ENCODE measurements at places on chromosomes 11 and 22.

DNA sequence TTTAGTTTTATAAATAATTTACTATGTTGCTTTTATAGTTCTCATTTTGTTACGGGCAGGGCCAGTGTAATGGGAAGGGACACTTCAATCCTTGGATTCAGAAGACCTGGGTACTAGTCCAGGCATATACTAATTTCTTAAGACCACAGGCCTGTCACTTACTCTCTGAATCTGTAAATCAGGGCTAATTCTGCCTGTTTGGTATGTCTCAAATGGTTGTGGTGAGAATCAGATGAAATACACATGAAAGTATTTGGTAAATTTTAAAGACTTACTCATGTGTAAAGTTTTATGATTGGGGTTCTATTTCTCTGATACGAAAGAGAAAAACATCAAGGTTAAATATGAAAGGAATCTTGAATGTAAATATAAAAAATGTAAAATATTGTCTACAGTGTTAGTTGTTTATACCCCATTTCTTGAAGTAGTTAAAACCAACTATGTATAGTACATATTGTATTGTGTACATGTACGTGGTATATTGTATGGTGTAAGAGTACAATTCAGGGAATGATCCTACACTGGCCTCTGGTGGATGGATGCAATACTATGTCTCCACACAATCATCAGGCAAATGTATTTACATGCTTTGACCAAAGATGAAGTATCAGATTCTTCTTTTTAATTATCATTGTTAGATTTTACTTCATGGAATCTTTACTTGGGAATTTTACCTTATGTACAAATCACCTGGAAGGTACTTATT, 24.5 kb upstream of the RAG2 start:
- peak; percentile 19 for DNase-seq

DNA sequence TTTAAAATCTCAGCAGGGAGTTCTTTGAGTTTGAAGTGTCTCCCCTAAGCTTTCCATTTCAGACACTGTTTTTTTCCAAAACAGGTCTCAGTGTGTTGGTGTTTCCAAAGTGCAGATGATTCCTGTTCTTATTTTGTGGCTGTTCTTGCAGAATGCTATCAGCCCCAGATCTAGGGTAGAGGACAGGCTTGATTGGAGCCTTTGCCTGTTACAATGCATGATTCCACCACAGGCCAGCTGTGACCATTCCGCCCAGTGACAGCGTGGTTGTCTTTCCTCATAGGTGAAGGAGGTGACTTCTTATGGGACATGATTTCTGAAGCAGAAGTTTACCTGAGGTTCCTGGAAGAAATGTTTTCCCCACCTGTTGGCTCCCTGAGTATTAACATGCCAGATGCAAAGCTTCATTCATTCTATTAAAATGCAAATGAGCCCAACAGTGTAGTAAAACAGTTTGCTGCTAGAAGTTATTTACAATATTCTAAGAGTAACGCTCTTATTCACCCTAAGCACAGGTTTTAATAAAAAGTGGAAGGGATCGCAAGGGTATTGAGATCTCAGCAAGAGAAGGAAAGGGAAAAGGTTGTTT, 36.9 kb upstream of the BIRC3 start:
- DNase-seq = no peak

DNA sequence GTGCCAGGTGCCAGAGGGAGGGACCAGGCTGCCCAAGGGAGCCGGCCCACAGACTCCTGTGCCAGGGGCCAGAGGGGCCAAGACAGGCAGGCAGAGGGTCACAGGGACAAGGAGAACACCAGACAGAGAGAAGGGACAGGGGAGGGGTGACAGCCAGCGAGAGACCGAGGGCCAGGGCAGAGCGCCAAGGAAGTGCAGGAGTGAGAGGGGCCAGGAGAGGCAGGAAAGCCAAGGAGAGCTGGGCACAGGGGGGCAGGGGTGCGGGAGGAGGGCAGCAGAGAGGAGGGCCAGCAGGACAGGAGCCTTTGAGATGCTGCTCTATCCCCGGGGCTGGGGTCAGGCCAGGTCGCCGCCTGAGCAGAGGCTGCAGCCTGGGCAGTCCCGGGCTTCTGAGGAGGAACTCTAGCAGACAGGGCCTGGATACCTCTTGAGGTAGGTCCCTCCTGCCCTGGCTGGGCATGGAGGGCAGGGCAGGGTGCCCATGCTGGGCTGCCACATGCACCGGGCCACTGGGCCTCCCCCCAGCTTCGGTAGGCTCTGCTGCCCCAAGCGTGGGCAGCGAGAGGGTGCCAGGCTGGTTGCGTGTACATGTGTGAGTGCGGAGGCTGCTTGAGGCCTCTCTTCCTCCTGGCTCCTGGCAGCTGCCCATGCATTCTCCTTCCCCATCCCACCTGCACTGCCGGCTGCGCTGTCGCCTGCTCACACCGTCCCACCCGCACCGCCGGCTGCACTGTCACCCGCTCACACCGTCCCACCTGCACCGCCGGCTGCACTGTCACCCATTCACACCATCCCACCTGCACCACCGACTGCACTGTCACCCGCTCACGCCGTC, 12.2 kb downstream of the LSP1 start:
- DNase-seq = no peak

- peak; percentile 28 for DNase-seq
These were observed 30.0 kb upstream of the RAB39A start for GRCh38 chr11:107898270-107898669.

DNA sequence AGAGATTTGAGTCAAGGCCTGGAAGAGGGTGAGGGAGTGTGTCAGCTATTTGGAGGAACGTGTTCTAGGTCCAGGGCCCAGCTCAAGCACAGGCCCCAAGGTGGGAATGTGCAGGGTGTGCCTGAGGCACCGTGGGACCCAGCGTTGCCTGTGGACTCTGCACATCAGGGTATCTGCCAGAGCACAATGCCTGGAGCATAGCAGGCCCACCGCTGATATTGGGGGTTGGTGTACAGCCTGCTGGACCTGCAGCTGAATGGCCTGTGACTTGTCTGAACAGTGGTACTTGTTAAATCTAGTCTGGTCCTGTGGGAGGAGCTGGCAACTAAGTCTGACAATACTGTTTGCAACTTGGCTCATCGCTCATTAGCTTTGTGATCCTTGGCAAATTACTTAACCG, 131.7 kb downstream of the GRIK4 start:
- no peak for DNase-seq

- no peak for DNase-seq
These were observed 530.2 kb downstream of the SOX6 start for GRCh38 chr11:15825976-15826650.

GRCh38 chr22:29713156-29713727, 6.6 kb upstream of the CABP7 start:
- DNase-seq = no peak

GRCh38 chr22:36546092-36546804, 17.3 kb upstream of the EIF3D start:
- peak; percentile 75 for DNase-seq

DNA sequence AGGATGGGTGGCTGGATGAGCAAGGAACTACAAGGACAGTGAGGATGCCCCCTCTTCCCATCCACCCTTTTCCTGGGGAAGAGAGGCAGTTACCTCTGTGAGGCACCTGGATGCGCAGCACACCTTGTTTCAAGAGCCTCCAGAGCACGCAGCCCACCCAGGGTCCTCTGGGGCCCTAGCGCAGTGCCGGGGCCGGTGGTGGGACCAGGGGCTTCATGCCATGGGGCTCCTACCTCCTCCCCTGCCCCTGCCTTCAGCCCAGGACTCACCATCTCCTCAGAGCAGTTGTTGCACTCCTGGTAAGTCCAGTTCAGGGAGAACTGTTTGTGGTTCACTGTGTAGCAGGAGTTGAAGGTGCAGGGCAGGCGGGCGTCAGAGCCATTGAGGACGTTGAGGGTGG, 8.1 kb downstream of the SCN2B start:
- no peak for DNase-seq

DNA sequence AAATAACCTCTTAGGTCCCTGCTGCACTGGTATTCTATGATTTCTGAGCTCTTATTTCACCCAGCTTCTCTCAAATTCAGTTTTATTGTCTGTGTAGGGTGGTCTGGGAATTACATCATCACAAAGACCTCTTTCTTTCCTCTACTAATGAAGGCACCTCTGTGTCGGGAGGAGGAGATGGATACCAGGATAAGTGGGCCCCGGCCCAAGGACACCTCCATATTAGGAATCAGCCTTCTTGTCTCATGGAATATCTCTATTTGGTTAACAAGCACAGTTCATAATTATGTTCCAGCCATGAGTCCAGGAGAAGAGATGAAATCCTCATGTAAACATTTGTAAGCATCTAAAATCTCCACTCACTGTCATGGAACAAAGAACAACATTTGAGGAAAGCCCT, 9.4 kb downstream of the PARVA start:
- DNase-seq = no peak

GRCh38 chr11:10494636-10495463, 39.8 kb downstream of the AMPD3 start:
- no peak for DNase-seq

DNA sequence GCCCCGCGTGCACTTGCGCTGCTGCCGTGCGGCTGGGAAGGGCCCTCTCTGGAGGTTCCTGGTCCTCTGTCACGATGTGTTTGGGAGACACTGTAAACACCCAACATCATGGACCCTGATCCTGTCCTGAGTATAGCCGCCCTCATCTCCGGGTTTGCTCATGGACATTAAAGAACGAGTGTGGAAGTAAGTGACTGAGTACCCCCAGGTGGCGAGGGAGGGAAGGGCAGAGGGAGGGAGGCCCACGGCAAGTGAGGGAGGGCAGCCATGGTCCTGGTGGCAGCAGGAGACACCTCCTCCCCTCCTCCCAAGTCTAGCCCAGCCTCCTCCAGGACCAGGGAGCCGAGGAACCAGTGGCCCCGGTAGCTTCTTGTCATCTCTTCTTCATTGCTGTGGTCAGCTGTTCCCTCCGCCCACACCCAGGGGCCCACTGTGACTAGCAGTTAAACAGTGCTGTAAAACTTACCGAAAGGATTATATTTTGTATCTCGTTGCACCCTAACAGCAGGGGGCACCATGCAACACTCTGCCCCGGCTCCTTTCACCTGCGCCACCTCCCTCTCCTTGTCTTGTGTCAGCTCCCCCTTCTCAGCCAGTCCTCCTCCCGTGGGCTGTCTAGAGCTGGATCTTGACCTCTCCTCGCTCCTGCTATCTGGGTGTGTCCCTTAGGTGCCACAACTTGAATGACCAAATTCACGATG, 566.5 kb upstream of the B3GAT1 start:
- DNase-seq = no peak

GRCh38 chr11:76282811-76283595, 76.7 kb upstream of the WNT11 start:
- DNase-seq = no peak

- no peak for DNase-seq
These were observed 10.1 kb upstream of the OR4A15 start for GRCh38 chr11:55357560-55358184.

DNA sequence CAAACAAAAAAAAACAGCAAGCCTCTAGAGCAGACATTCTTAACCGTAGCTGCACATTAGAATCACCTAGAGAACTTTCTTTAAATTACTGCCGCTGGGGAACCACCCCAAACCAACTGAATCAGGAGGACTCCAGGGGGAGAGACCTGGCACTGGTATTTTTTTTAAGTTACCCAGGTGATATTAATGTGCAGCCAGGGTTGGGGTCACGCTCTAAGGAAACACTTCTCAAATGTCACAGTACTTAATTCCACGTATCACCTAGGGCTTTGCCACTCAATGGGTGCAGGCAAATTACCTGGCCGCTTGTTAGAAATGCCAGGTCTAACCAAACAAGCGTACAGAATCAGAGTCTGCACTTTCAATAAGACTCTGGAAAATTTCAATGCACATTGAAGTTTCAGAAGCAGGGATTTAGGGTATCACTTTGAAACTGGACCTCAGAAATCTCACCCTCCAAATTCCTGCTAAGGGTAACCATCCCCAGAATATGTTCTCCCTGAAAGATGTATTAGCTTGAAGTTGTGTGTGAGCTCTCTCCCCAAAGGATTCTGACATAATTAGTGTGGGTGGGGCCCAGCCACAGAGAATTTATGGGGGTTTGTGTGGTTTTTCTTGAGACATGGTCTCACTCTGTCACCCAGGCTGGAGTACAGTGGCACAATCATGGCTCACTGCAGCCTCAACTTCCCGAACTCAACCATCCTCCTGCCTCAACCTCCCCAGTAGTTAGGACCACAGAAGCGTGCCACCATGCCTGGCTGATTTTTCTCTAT, 12.7 kb upstream of the ISX start:
- no peak for DNase-seq

DNA sequence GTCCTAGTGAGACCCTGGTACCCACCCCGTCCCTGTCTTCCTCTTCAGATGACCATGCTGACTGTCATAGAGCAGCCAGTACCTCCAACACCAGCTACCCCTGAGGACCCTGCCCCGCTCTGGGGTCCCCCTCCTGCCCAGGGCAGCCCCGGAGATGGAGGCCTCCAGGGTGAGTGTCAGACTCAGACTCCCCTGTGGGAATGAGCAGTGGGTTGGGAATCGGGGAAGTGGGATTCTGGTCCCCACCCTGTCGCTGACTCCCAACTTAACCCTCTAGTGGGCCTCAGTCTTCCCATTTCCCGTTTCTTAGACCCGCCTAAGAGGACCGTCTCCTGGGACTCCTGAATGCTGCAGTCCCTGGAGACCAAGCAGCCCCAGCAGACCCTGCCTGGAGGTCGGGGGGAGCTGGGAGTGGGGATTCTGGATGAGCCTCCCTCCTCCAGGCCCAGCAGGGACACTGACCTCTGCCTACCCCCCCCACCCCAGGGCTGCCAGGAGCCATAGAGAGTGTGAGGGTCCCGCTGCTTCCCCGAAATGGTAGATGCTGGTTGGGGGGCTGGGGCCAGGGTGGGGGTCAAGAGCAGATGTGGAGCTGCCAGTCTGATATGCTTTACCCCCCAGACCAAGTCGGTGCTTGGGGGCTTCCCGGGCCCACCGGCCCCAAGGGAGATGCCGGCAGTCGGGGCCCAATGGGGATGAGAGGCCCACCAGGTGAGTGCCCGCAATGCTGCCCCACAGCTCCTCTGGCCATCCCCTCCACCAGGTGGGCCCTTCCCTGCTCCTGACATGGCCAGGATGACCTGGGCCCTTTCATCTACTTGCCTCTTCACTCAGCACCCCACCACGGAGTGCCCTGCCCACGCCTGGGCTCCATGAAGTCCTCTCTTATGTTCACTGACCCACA, 25.5 kb downstream of the EMID1 start:
- DNase-seq = no peak

DNA sequence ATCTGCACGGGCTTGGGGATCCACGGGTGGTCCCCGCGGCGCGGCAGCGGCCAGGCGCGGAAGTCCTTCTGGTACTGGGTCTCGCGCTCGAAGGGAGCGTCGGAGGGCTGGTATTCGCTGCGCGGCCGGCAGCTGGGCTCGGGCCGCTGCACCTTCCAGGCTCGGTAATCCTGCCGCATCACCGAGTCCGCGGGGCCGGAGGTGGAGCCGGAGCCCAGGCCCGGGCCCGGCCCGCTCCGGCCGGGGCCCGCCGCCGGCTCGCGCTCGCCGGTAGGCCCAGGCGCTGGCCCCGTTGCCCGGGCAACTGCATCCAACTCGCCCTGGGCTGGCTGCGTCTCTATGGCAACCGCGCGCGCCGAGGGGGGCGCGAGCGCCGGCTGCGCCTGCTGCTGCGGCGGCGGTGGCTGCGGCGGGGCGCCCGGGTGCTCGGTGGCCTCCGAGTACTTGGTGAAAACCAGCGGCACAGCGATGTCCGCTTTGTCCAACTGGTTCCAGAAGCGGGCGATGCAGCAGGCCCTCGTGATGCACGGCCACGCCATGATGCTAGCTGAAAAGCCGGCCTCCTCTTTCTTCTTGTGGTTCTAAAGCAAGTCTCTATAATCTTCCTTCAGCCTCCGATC, 897 bp downstream of the MAP6 start:
- peak; percentile 74 for DNase-seq

GRCh38 chr11:27386181-27386845, 23.3 kb upstream of the CCDC34 start:
- no peak for DNase-seq
